Kidney (tissue), 22 donors: ENCODE measurements at places on chromosomes 5 and 9.

GRCh38 chr5:19626211-19626610 is 361.8 kb downstream of the CDH18 start:
- DNase-seq: no peak

DNA sequence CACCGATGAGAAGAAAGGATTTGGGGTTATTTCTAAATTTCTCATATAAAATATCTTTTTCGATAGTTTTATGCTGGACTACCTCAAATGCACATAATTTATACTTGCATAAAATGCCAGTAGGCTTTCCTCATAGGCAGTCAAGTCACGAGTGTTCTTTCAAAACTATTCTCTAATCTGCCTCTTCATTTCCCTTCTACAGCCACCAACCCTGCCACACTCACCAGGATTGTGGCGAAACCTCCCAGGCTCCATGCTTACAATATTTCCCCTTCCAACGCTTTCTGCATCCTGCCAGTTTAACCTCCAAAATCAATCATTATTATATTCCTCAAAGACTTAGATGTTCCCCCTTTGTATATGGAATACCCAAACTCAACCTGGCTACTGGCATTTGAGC is 65.4 kb downstream of the FRMD3 start:
- DNase-seq: no peak

- DNase-seq: no peak
Measured at GRCh38 chr9:107751567-107752210, 262.1 kb upstream of the KLF4 start.

DNA sequence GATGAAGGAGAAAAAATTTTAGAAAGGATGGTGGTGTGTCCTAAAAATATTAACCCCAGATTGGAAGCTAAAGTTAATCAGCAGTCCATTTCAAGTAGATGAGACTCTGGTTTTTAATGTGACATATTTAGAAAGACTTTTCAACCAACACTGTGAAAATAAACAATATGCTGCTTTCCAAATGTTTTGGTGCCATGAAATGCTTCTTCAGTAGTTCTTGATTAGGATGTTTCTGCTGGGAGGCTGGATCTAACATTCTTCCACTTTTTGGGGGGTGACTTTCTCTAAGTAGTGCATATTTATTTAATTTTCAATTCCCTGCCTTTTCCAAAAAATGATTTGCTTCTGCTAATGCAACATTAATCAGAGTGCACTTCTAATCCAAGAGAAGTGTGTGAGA is 593.3 kb upstream of the DMAC1 start:
- no peak for DNase-seq

DNA sequence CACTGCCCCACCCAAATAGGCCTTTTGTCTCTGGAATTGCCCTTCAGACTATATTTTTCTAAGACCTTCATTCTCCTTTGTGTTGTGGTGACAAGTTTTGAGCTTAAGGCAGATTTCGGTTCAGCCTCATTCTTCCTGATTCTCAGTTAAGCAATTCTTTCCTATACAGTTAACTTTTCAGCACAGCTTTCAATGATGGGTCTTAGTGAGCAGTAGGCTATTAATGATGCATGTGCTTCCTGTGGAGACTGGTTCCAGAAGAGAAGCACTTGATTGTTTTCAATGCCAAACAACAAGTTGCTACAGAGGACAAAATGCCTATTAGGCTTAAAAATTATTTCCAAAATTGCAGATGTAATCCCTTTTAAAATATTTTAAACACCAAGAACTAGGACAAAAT is 47.7 kb upstream of the TLX3 start:
- DNase-seq: no peak

- DNase-seq: peak; percentile 67
Measured at GRCh38 chr9:114504341-114505186, 709 bp downstream of the WHRN start.

- DNase-seq: no peak
Measured at GRCh38 chr5:140321796-140322195, 18.9 kb upstream of the PFDN1 start.

GRCh38 chr5:77129391-77129990 is 42.4 kb upstream of the ZBED3 start:
- peak; percentile 9 for DNase-seq

DNA sequence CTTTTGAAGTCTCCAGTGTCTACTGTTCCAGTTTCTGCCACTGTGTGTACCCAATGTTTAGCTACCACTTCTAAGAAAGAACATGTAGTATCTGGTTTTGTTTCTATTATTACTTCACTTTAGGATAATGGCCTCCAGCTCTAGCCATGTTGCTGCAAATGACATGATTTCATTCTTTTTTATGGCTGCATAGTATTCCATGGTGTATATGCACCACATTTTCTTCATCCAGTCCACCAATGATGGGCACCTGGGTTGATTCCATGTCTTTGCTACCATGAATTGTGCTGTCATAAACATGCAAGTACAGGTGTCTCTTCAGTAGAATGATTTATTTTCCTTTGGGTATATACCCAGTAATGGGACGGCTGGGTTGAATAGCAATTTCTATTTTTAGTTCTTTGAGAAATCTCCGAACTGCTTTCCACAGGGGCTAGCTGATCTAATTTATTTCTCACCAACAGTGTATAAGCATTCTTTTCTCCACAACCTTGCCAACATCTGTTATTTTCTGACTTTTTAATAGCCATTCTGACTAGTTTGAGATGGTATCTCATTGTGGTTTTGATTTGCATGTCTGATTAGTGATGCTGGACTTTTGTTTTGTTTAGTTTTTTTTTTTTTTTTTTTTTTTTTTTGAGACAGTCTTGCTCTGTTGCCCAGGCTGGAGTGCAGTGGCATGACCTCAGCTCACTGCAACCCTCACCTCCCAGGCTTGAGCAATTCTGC is 68.9 kb downstream of the WDR41 start:
- DNase-seq: no peak

- no peak for DNase-seq
Measured at GRCh38 chr9:37283730-37284325, 138.7 kb upstream of the GRHPR start.

DNA sequence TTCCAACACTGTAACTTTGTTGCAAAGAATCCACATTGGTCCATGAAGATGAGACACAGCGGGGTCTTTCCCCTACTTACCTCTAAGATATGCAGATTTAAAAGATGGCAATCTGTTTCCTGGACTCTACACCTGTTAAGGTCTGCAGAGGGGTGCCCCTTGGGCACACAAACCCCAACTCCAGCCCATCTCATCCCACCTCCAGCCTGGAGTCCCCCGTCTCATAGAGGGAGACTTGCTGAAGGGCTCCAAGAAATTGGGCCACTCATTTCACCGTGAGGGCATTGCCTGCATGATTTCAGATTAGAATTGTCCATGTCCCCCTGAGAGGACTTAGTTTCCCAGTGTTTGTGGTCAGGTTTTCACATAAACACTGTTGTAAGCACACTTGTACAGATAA is 365.7 kb downstream of the IRX2 start:
- no peak for DNase-seq

GRCh38 chr5:101829255-101829654 is 466.8 kb downstream of the SLCO4C1 start:
- no peak for DNase-seq
